ENCODE measurements at places on chromosomes 13 and 19.

GRCh38 chr13:81041761-81042160 lies 700.8 kb upstream of the SPRY2 start:
- no peaks in the 10 kb centered on the region for H3K4me1 ChIP-seq
- no peaks in the 10 kb centered on the region for H3K27me3 ChIP-seq
- no peak for DNase-seq
- no peak overlapping the region for H3K4me3 ChIP-seq

DNA sequence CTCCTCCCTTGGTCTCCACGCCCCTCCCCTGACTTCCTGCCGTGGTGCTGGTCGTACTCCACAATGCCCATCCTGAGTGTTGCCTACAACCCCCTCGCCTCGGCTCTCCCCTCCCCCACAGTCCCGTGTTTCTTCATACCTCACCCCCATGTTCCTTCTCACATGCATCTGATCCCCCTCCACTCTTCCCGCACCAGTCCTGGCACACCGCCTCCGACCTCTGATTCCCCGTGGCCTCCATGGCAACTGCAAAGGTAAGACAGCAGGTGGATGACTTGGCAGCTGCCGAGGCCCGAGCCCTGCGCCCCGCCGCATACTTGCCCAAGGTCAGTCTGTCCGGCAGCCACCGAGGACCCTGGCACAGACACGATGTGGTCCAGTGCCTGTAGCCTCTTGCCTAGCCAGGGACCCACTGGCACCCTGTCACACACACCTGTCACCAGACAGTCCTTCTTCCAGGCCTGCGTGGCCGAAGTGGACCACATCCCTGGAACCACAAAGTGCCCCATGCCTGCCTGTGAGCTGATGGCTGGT lies 16.1 kb upstream of the SDHAF1 start:
- H3K27me3 ChIP-seq: no peaks in the 10 kb centered on the region
- DNase-seq: no peak
- no peaks in the 10 kb centered on the region for H3K36me3 ChIP-seq
- no peak overlapping the region for H3K4me3 ChIP-seq
- no peak overlapping the region for H3K27ac ChIP-seq

DNA sequence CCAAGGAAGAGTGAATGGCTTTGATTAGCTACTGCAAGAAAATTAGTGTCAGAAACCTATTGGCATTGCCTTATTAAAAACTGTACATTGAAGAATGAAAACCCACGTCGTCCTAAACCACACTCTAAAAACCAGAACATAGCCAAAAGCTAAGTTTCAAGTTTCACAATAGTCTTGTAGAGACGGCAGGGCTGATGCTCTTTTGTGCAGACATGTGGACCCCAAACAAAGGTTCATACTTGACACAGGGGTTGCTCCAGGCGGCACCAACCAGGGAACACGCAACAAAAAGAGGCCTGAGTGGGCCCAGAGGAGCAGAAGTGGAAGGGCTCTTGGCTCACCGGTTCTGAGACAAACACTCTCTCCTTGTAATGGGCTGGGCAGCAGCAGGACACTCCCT lies 28.6 kb upstream of the MIR17HG start:
- no peak for DNase-seq
- no peak overlapping the region for H3K4me3 ChIP-seq
- H3K36me3 ChIP-seq: no peaks in the 10 kb centered on the region

DNA sequence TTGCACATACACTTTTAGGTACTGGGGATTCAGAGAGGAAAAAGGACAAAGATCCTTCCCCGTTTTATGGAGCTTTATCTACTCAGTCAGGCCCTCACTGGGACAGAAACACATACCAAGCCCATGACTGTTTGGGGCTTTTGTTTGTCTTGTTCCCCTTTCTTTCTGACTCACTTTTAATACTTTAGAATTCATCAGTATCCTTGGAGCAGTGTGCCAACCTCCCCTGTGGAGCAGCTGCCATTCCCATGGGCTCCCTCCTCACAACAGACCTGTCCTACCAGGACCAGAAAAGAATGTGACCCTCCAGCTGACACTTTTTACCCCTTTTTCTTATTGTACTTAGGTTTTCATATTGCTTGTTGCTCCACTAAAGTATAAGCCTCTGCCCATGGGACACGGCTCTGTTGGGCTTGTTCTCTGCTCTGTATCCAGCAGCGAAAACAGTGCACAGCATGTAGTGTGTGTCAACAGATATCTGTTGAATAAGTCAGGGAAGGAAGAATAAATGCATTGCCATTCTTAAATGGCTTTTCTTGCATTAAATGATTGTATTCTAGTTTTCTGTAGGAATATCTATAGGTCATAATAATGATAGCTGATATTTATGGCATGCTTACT lies 431.1 kb downstream of the EFNB2 start:
- no peak for DNase-seq
- H3K4me1 ChIP-seq: no peaks in the 10 kb centered on the region
- H3K27me3 ChIP-seq: no peaks in the 10 kb centered on the region

DNA sequence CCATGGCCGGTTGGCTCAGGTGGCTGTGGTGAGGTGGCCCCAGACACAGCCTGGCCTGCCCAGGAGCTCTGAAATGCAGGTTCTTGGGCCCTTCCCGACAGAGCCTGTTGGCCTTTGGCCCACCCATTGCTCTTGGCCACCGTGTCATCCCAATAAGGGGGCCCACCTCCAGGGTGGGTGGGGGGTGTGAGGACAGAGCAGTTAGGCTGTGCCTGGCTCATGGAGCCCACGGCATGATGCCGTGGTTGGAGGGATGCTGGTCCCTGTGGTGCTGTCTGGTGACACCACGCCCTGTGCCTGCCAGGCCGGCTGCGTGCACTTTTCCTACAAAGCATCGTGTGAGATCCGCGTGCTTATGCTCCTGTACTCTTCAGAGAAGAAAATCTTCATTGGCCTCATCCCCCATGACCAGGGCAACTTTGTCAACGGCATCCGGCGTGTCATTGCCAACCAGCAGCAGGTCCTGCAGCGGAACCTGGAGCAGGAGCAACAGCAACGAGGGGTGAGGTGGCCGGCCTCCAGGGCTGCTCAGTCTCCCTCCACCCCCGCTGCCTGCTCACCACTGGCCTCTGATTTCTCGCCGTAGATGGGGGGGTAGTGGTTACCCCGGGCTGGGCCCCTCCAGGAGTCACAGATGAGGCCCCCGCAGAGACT lies 7.6 kb downstream of the PNKP start:
- H3K4me3 ChIP-seq: no peak overlapping the region
- peaks cover 27% of the 10 kb centered on the region for H3K36me3 ChIP-seq
- no peaks in the 10 kb centered on the region for H3K27me3 ChIP-seq
- H3K27ac ChIP-seq: no peak overlapping the region
- DNase-seq: no peak

- peaks cover 31% of the 10 kb centered on the region for H3K4me1 ChIP-seq
- H3K27me3 ChIP-seq: no peaks in the 10 kb centered on the region
- H3K4me3 ChIP-seq: peak overlapping the region; percentile 81
These were observed 2.4 kb downstream of the HSPH1 start for GRCh38 chr13:31159306-31159705.

DNA sequence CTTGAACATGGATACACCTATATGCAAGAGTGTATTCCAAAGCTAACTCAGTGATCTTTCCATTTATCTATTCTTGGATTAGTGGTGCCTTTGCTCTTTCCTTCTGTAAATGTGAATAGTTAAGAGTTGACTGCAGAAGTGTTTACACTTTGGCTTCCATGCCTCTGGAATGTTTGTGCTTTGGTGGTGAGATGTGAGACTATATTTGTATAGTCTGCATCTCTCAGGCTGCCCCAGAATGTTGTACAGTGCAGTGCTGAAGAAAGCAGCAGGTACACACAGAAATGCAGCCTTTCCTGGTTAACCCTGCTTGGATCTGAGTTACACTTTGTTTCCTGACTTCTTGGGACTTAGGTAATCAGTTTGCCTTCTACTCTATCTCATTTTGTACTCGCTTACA lies 90.2 kb downstream of the DNAJC15 start:
- H3K27me3 ChIP-seq: no peaks in the 10 kb centered on the region
- no peak overlapping the region for H3K27ac ChIP-seq
- no peaks in the 10 kb centered on the region for H3K4me1 ChIP-seq
- no peak overlapping the region for H3K4me3 ChIP-seq
- no peak for DNase-seq

GRCh38 chr13:114034481-114034891 lies 60.6 kb upstream of the C13orf46 start:
- no peaks in the 10 kb centered on the region for H3K27me3 ChIP-seq
- no peak overlapping the region for H3K4me3 ChIP-seq
- peaks cover 77% of the 10 kb centered on the region for H3K36me3 ChIP-seq

- H3K27ac ChIP-seq: no peak overlapping the region
- H3K4me1 ChIP-seq: no peaks in the 10 kb centered on the region
- H3K36me3 ChIP-seq: no peaks in the 10 kb centered on the region
- no peaks in the 10 kb centered on the region for H3K27me3 ChIP-seq
- no peak overlapping the region for H3K4me3 ChIP-seq
These were observed 410.9 kb downstream of the DACH1 start for GRCh38 chr13:71456136-71456535.

- H3K4me1 ChIP-seq: no peaks in the 10 kb centered on the region
- no peak overlapping the region for H3K27ac ChIP-seq
- H3K27me3 ChIP-seq: no peaks in the 10 kb centered on the region
These were observed 46.7 kb upstream of the KL start for GRCh38 chr13:32969516-32969941.

GRCh38 chr13:57925250-57925649 lies 293.7 kb downstream of the PCDH17 start:
- H3K27ac ChIP-seq: no peak overlapping the region
- H3K4me1 ChIP-seq: no peaks in the 10 kb centered on the region
- no peaks in the 10 kb centered on the region for H3K27me3 ChIP-seq
- no peaks in the 10 kb centered on the region for H3K36me3 ChIP-seq

DNA sequence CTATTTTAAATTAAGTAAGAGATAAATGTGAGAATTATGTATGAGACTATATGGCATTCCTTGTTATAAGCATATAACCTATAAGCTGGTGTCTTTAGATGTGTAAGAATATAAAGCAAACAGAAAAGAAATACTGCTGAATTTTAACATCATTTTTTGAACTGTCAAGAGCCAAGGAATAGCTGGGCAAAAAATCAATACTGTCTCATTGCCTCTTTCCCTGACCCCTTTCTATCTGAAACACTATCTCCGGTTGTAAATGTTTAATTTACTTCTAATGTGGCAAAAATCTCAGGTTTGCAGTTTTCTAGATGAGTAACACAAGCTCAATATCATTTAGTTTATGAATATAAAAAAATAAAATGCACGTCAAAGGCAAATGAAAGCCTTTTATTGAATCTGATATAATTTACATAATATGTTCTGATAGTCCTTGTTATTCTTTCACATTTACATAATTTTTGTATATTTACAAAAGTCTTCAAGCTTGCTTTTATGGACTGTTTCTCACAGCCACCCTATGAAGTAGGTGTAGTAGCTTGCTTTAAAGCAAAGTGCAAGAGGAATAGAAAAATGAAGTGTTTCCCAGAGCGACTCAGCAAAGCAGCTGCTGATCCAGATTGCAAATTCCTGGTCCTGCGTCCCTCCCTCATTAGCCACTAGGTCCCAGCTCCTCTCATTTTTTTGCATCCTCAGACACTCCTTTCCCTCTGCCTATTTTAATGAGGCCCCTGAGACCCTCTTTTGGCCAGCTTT lies 188.2 kb upstream of the RFC3 start:
- peaks cover 2% of the 10 kb centered on the region for H3K27me3 ChIP-seq
- no peak overlapping the region for H3K4me3 ChIP-seq
- no peaks in the 10 kb centered on the region for H3K36me3 ChIP-seq
- H3K4me1 ChIP-seq: peaks cover 2% of the 10 kb centered on the region

GRCh38 chr13:110195547-110196485 lies 111.1 kb downstream of the COL4A1 start:
- H3K27me3 ChIP-seq: no peaks in the 10 kb centered on the region
- H3K4me3 ChIP-seq: no peak overlapping the region
- H3K36me3 ChIP-seq: no peaks in the 10 kb centered on the region
- no peaks in the 10 kb centered on the region for H3K4me1 ChIP-seq

DNA sequence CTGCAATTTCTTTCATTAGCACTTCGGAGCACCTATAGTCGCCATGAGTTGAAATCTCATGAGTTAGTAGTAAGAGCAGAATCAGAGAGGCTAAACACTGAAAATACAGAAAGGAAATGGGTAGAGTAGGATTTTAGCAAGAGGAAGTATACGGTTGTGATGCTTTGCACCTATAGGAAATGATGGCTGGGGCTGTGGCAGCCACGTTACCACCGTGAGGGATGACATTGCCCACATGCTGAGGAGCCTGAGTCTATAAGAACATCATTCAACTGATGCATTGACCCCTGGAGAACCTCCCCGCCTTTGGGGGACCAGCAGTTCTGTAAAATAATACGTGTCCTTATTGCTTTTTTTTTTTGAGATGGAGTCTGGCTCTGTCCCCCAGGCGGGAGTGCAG lies 20.4 kb downstream of the FAM187B start:
- H3K4me3 ChIP-seq: peak overlapping the region; percentile 5
- H3K4me1 ChIP-seq: peaks cover 88% of the 10 kb centered on the region
- no peak for DNase-seq
- H3K27me3 ChIP-seq: no peaks in the 10 kb centered on the region
- H3K36me3 ChIP-seq: no peaks in the 10 kb centered on the region

DNA sequence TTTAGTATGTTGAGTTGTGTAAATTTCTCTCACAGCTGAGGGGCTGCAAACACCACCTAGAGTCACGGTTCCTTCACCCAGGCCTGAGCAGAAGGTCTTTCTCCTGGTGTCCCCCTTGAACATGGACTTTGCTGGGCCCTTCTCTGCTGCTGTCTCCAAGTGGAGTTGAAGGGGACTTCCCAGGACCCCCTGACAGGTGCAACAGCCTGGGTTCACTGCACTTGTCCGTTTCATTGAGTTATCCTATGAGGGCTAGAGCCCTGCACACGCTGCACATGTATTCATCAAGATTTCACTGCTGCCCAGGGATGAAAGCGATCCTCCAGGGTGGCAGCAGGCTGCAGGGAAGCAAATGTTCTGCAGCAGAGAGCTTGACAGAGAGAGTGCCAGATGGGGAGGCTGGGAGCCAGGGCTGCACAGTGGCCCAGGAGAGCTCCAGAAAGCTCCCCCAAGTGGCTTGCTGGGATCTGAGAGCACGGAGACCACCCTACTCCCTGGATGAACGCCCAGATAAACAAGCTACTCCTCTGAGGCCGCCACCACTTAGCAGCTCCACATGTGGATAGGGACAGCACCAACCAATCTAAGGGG lies 10.3 kb downstream of the TMEM272 start:
- no peak overlapping the region for H3K4me3 ChIP-seq
- no peak for DNase-seq
- H3K36me3 ChIP-seq: no peaks in the 10 kb centered on the region
- H3K27me3 ChIP-seq: no peaks in the 10 kb centered on the region
- H3K4me1 ChIP-seq: no peaks in the 10 kb centered on the region
- no peak overlapping the region for H3K27ac ChIP-seq

GRCh38 chr13:37201081-37201480 lies 95.6 kb upstream of the CSNK1A1L start:
- no peaks in the 10 kb centered on the region for H3K27me3 ChIP-seq
- no peak for DNase-seq
- no peaks in the 10 kb centered on the region for H3K4me1 ChIP-seq
- no peaks in the 10 kb centered on the region for H3K36me3 ChIP-seq

DNA sequence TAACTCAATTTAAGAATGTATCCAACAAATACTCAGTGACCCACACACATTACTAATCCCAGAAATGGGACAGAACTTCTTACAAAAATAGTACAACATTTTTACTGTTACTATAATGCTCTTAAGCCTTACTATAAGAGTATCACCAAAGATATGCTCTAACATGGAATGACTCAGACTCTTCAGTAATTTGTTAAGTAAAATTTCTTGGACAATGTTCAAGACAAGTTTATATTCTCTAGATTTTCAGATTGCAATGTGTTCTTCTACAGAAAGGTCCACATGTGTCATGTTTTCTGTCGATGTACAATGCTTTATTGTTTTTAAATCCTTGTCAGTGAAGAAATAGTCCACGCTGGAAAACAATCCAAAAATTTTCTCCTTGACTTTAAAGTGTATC lies 66.3 kb upstream of the RFXAP start:
- no peaks in the 10 kb centered on the region for H3K4me1 ChIP-seq
- no peaks in the 10 kb centered on the region for H3K27me3 ChIP-seq
- H3K4me3 ChIP-seq: no peak overlapping the region
- H3K36me3 ChIP-seq: no peaks in the 10 kb centered on the region
- no peak for DNase-seq
- no peak overlapping the region for H3K27ac ChIP-seq

Data from CD4-positive, CD25-positive, alpha-beta regulatory T cell (primary cell).